ENCODE measurements at places on chromosomes 7 and 10.

- DNase-seq: no peak
Observed at GRCh38 chr10:123889821-123890220, 1.8 kb downstream of the CPXM2 start.

DNA sequence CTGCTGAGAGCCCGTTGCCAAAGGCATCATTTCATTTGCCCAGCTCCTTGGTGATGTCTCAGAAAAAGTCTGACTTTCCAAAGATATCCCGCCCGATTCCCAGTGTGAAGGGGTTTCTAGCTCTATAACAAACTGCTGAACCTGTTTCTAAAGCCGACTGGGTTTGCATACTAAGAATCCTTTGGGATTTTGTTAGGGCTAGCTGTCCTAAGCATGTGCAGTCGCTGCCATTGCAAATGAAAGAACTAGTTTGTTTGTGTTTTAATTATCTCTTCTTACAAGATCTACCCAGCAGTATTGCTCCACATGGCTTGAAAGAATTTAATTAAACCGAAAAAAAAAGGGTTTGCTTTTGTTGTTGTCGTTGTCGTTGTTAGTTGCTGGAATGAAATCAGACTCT, 476.6 kb downstream of the GATA3 start:
- DNase-seq: no peak

DNA sequence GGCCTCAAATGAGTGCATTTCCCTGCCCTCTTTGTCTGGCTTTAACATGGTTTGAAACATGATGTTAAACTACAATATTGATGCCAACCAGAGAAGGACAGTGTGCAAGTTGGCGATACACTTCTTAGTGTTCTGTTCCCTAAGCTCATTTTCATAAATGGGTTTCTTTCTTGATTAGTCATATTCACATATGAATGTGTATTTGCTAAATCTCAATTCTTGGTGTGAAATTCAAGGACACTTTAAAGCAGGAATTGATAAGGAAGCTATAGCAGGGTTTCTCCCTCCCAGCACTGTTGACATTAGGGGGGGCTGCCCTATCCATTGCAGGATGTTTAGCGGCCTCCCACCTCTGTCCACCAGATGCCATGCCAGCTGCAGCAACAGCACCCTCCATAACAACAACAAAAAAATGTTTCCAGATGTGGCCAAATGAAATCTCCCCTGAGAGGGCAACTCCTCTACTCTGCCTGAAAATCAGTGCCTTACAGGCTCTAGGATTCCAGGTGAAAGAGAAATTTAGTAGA, 13.1 kb downstream of the CCNY start:
- DNase-seq: no peak

- DNase-seq: no peak
Observed at GRCh38 chr10:86077871-86078638, 288.5 kb downstream of the GRID1 start.

GRCh38 chr7:155187061-155187785, 110.5 kb upstream of the INSIG1 start:
- no peak for DNase-seq

GRCh38 chr10:99964791-99965190, 45.0 kb downstream of the DNMBP start:
- no peak for DNase-seq

DNA sequence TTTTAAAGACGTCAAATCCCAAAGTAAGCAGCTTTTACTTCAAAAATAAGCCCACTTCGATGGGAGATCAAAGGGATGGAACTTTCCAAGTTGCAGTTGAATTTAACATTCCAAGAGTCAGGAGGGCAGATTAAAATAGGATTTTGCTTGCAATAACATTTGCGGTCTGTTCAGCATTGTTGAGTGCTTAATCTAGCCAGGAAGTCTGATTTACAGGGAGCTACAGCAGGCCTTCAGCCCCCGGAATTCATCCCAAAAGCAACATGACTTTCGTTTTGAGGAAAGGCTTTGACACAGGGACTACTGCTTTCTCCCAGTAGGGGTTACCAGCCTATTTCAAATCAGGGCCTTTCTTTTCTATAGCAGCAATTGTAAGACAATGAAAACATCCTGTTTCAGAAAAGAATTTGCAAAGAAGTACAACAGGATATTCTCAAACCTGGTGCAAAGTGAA, 279.6 kb upstream of the PITRM1 start:
- no peak for DNase-seq

DNA sequence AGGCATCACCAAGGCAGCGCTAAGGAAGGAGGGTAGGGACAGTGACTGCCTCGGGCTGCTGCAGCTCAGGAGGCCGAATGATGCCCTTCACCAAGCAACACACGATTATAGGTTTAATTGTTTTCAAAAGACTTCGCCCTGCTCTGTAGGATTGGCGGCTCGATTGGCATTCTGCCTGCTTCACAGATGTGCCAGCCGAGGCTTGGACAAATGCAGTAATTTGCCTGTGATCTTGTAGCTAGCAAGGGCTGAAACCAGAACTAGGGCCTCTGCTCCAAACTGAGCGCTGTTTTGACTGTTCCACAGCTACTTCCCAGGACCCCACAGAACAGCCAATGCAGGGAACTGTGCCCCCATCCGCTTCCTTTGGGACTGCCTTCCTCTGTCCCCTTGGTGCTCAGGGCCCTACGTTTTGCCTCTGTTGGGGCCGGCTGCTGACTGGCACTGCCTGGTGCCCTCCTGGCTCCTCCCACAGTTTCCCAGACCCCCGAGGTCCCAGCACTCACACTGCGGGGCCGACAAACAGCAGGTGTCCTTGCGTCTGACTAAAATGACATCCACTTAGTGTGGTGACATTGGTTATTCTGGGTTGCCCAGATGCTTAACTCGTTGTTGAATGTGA, 62.6 kb upstream of the EN2 start:
- peak; percentile 32 for DNase-seq

DNA sequence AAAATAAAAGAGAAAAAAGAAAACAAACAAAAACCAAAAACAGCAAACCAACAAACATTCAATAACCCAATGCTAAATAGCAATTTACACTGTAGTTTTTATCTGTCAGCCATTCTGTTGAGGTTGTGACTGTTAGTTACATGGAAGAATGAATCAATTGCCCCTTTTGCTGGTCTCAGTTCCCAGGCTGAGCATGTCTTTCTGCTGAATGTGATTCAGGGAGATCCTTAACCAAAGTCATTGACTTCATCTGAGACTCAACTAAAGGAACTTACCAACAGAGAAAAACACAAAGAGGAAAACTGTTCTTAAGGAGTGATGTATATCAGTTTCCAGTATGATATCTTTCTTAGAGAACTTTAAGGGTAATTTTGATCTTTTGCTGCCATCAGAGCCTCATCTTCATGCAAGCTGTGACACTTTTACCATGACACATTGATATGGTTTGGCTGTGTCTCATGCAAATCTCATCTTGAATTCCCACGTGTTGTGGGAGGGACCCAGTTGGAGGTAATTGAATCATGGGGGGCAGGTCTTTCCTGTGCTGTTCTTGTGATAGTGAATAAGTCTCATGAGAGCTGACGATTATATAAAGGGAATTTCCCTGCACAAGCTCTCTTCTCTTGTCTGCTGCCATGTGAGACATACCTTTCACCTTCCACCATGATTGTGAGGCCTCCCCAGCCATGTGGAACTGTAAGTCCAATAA, 469.8 kb downstream of the KIF20B start:
- DNase-seq: no peak

DNA sequence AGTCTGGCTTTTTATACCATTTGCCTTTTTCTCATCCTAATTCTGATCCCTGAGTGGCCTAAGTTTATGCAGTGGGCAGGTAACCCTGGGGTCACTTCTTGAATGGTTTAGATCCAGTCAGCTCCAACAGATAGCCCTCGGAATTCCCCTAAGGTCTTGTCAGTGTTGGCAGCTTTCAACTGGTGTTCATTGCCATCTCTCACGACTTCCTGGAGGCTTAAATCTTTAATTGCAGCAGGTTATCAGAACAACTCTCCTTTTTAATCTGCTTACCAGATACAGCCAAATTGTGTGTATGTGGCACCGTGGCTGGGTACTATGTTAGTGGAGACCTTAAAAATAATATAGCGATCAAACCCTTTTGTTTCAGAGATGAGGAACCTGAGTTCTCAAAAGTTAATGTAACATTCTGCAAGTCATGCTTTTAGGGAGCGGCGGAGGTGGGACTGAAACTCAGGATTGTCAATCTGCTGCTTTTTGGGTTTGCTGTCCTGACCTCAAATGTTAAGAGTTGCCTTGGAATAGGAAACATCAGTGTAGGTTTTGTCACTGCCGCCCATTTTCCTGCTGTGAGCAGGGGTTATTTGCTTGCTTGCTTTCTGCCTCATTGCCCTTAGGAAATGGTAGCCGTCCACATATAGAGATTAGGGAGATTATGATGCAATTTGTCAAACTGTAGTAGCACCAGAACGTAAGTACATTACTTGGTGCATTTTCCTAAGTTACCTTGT, 818 bp downstream of the DLD start:
- no peak for DNase-seq

GRCh38 chr10:49781247-49781646, 19.1 kb upstream of the OGDHL start:
- no peak for DNase-seq

GRCh38 chr7:157096286-157097055, 42.3 kb upstream of the UBE3C start:
- DNase-seq: no peak

- DNase-seq: no peak
Observed at GRCh38 chr10:103192089-103192450, 1.0 kb downstream of the NT5C2 start.

GRCh38 chr10:44962870-44963738, 3.5 kb downstream of the RASSF4 start:
- no peak for DNase-seq

- no peak for DNase-seq
Observed at GRCh38 chr7:29432721-29433120, 130.9 kb upstream of the PRR15 start.

GRCh38 chr10:70348228-70348850, 34.1 kb downstream of the LRRC20 start:
- no peak for DNase-seq

GRCh38 chr7:20218279-20218678, 1.1 kb upstream of the MACC1 start:
- DNase-seq: no peak

DNA sequence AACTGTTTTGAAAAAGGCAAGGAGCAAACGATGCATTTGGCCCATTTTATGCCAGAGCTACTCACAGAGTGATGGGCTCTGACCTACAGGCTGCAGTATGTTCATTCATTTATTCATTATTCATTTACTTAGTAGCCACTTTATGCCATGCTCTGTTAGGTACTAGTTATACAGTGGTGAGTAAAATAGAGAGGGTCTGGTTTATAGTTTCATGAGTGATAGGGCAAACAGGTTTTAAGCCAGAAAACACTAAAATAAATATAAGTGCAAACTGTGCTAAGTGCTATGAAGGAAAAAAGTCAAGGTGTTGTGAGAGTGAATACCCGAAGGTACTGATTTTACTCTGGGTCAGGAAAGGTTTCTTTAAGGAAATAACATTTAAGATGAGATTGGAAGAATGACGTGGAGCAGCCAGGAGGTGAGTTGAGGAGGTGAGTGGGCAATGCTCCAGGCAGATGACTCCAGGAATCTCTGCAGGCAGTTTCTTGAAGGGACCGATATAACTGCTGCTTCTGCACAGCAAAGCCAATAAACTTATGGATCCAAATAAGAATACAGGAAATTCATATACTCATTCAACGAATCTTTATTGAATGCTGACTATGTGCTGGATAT, 56.9 kb upstream of the FAM133B start:
- DNase-seq: no peak

GRCh38 chr7:84043661-84044191, 150.9 kb downstream of the SEMA3A start:
- no peak for DNase-seq

GRCh38 chr10:128161031-128161430, 34.8 kb upstream of the MKI67 start:
- DNase-seq: no peak

DNA sequence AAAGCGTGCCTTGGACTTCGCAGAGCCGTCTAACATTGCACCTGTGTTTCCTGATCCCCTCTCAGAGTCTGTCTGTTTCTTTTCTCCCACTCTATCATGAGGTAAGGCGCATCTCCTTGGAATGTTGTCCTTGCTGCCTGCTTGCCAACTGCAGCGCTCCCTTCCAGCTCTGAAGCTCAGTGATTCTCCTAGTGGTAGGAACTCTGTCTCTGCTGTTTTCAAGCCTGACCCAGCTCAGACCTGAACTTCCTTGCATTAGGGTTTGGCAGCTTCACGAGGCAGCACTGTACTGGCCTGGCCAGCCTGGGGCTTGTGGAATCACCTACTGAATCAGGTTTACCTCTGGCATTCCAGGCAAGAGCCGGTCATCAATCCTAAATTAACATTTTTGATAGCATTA, 123.9 kb downstream of the CREB5 start:
- no peak for DNase-seq

DNA sequence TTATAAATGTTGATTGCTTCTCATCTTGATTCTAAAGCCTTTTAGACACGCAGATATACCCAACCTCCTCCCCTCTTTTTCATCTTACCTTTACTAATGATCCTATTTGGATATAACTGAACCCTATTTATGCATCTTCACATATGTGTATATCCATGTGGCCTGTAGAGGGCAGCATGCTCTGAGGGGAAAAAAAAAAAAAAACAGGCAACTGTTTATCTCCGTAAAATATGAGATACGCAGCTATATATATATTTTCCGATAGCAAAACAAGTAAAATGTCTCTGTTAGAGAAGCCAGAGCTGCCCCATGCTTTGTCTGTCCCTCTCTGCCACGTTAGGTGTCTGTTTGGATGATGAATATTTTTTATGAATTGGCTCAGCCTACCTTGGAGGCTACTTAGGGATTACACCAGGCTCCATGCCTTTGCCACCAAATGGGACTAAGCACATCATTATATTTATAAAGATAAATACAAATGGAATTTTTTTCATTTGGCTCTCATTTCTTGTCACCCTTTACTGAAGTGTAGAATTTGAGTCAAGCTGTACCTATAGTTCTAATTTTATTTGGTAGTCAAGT, 174.8 kb upstream of the FZD1 start:
- peak; percentile 52 for DNase-seq

GRCh38 chr10:13439313-13440184, 89.3 kb downstream of the BEND7 start:
- DNase-seq: no peak

DNA sequence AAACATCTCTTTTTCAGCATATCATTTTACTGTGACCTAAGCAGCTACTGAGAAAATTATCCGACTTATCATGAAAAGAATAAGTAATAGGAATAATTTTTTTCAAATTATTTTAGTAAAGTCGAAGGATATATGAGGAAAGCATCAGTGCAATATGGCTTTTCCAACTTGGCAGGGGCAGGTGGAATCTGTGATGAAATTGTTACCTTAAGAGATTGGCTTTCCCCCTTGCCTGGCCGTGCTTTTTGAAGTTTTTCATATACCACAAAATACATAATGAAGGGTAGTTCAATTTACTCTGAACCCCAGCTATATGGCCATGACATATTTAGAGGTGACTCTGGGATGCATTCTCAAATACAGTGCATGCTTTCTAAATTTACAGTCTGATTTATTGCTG, 87.2 kb upstream of the MKX start:
- no peak for DNase-seq

- no peak for DNase-seq
Observed at GRCh38 chr10:93568105-93568390, 1.6 kb downstream of the FFAR4 start.

GRCh38 chr7:158973941-158974785, 117.8 kb downstream of the DYNC2I1 start:
- no peak for DNase-seq

Data from NCI-H1092 (cell line).